ENCODE measurements at places on chromosomes 11 and 22. TPM values are rescaled to one million over a fixed set of nuclear protein-coding genes. Genes with fewer than 3 reads are reported as not detected.
A peak's percentile ranks its signal among the peaks of the same experiment; 100 is the strongest.

DNA sequence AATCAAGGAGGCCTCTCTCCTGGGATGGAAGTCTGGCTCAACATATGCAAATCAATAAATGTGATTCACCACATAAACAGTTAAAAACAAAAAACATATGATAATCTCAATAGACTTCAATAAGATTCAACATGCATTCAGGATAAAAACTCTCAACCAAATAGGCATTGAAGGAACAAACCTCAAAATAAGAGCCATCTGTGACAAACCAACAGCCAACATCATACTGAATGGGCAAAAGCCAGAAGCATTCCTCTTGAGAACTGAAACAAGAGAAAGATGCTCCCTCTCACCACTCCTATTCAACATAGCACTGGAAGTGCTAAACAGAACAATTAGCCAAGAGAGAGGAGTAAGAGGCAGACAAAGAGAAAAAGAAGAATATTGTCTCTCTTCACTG lies 54.0 kb upstream of the SEZ6L start:
- DNase-seq, result no peak
- no peak overlapping the region for H3K27ac ChIP-seq
- H3K4me1 ChIP-seq, result no peaks in the 10 kb centered on the region
- H3K36me3 ChIP-seq, result no peaks in the 10 kb centered on the region

DNA sequence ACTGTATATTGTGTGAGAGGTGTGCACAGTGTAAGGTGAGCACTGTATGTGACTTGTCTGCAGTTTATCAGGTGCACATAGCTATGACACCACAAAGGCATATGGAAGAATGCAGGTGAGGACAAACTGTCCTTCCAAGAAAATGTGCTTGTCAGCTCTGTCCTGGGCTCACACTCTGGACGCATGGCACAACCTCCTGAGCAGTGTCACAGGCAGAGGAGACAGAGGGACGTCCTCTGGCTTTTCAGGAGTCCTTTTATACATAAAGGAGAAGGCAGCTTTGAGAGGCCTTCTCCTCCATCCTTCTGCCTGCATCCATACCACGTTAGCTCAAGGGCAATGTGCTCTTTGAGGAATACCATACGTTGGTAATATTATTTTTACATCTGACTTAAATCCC lies 7.5 kb upstream of the MYOD1 start:
- H3K27ac ChIP-seq, result no peak overlapping the region
- no peaks in the 10 kb centered on the region for H3K36me3 ChIP-seq
- peaks cover 7% of the 10 kb centered on the region for H3K27me3 ChIP-seq
- no peaks in the 10 kb centered on the region for H3K4me1 ChIP-seq
- no peak overlapping the region for H3K4me3 ChIP-seq
- no peak for DNase-seq

GRCh38 chr11:110473706-110474105 lies 44.0 kb downstream of the FDX1 start:
- peaks cover 2% of the 10 kb centered on the region for H3K36me3 ChIP-seq
- H3K4me3 ChIP-seq, result no peak overlapping the region
- H3K4me1 ChIP-seq, result no peaks in the 10 kb centered on the region
- H3K27me3 ChIP-seq, result no peaks in the 10 kb centered on the region

- no peak overlapping the region for H3K4me3 ChIP-seq
- DNase-seq, result no peak
- H3K27ac ChIP-seq, result no peak overlapping the region
- H3K36me3 ChIP-seq, result peaks cover 2% of the 10 kb centered on the region
These were observed 95.7 kb downstream of the CWC15 start for GRCh38 chr11:94877443-94878200.

DNA sequence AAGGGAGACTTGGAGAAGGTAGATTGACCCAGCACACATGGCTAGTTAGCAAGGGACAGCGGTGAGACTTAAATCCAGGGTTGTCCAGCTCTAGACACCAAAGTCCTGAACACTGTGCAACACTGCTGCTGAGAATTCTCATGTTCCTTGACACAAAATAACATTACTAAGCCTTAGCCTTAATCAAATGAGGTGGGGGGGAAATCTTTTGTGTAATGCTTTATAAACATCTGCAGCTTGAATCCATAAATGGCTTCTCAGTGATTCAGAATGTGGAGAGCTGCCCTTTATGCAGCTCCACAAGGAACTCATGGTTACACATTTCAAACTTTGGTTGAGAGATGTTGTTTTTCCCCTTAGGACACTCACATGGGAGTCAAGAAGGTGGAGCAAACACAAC lies 80.0 kb downstream of the CD44 start:
- no peaks in the 10 kb centered on the region for H3K36me3 ChIP-seq
- no peak overlapping the region for H3K4me3 ChIP-seq
- no peak for DNase-seq
- H3K4me1 ChIP-seq, result no peaks in the 10 kb centered on the region
- H3K27me3 ChIP-seq, result no peaks in the 10 kb centered on the region

GRCh38 chr11:128553662-128554362 lies 33.5 kb downstream of the ETS1 start:
- H3K27me3 ChIP-seq, result no peaks in the 10 kb centered on the region
- H3K4me3 ChIP-seq, result no peak overlapping the region
- DNase-seq, result peak; percentile 72

ASPHD2 gene
- 4.5 TPM for total RNA-seq

Measured in kidney (tissue), 22 donors.